ENCODE measurements at places on chromosomes 4 and X. TPM values are rescaled to one million over a fixed set of nuclear protein-coding genes. Genes with fewer than 3 reads are reported as not detected.

MXD4 gene
- 14.5 TPM for total RNA-seq

ARHGAP10 gene
- total RNA-seq, result 7.4 TPM

NLGN3 gene
- total RNA-seq, result 1.6 TPM

PNMA5 gene
- total RNA-seq, result not detected

GC gene
- not detected for total RNA-seq

DMD gene
- 3.4 TPM for total RNA-seq

MAGEA4 gene
- not detected for total RNA-seq

GAGE1 gene
- not detected for total RNA-seq

RNF175 gene
- not detected for total RNA-seq

LRCH2 gene
- total RNA-seq, result not detected

CTPS2 gene
- 3.8 TPM for total RNA-seq

MAGEC3 gene
- not detected for total RNA-seq

SOX3 gene
- not detected for total RNA-seq

PDE6B gene
- total RNA-seq, result 14.1 TPM

STOX2 gene
- not detected for total RNA-seq

SOWAHD gene
- not detected for total RNA-seq

Measured in natural killer cell treated with Interleukin-12 subunit alpha and Interleukin-12 subunit beta and Interleukin-15 and Interleukin-18, amount 100 ng/mL, for 72 hours (primary cell).